ENCODE measurements at places on chromosomes 4 and X.

DNA sequence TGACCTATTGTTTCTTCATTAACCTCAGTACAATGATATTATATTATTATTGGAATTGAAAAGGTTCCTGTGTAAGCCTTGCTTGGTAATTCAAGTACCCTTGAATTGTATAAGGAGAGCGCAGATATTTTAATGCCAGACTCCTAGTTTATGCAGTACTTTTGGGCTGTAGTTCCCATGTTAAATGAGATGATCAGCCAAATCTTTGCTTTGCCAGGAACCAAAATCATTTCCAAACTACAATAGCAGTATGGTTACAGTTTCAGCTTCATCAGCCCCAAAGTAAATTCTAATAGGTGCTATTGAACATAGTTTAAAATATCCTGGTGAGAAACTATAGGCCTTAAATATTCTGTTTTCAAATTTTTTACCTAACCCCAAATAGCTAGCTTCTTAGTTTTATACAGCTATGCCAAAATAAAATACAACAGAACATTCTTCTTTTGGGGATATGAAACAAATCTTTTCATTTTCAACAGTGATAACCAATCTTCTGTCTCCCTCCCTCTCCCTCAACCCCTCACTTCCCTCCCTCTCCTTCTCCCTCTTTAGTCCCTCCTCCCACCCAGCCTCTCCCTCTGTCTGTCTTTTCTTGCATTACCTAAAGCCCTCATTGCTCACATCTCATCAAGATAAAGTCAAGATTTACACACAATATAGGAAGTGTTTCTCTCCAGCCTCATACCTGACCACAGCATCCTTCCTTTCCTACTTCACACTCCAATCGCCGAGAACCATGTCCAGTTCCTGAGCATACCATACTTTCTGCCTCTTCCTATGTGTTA, 190.1 kb downstream of the SHROOM3 start:
- no peak for DNase-seq

DNA sequence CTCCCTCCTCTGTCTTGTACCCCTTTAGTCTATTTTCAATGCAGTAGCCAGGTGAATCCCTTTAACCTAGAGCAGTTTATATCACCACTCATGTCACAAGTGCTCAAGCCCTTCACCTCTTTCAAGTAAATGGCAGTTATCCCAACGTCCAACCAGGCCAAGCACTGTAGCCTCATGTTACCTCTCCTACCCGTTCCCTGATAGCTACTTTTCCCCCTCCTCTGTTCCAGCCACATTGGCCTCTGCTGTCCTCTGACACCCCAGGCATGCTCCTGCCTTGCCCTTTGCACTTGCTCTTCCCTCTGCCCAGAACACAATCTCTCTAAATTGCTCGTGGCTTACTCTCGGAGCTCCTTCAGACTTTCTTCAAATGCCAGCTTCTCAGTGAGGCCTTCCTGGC, 15.2 kb downstream of the GUCY1B1 start:
- DNase-seq, result no peak

- DNase-seq, result peak; percentile 6
Observed at GRCh38 chrX:106612393-106612763, 600 bp downstream of the RADX start.

DNA sequence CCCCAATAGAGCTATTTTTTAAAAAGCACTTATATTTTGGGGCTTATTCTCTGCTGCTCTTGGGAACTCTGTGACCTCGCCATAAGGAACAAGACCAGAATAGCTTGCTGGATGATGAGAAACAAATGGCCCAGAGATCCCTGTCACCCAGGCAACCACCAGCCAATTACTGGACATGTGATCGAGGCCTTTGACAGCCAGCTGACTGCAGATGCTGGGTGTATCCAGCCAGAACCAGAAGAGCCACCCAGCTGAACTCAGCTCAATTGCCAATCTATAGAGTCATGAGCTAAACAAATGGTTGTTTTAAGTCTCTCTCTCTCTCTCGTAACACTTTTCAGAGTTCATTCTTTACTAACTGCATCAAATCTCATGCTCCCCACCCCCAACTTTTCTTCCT, 24.4 kb upstream of the CITED1 start:
- DNase-seq, result no peak

GRCh38 chr4:100881283-100881682, 363.5 kb upstream of the EMCN start:
- DNase-seq, result no peak

All from mesenchymal stem cell (in vitro differentiated cells and primary cell).